ENCODE measurements at places on chromosomes 6 and 20.

GRCh38 chr6:37168811-37169495 is 999 bp upstream of the PIM1 start:
- peak; percentile 26 for ATAC-seq

DNA sequence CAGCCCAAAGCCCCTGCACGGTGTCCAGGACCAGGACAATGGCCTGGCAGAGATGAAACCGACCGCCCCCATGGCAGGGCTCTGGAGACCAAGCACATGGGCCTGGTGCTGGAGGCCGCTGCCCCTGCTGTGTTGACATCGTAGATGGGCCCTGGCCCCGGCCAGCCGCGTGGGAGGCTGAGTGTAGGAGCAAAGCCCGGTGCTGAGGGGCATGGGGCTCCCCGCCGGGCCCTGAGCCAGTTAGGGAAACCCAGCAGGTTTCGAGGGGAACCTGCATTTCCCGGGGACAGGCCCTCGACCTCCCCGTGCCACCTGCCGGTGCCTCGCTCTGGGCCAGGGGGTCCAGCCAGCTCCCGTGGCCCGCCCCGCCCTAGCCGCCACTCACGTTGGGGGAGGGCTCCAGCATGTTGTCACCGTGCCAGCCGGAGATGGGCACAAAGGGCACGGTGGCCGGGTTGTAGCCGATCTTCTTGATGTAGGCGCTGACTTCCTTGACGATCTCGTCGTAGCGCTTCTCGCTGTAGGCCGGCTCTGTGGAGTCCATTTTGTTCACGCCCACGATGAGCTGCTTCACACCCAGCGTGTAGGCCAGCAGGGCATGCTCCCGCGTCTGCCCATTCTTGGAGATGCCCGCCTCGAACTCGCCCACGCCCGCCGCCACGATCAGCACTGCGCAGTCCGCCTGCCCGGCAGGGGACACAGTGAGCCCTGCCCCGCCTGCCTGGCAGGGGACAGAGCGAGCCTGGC is 4.3 kb downstream of the EEF1A2 start:
- no peak for ATAC-seq

- no peak for ATAC-seq
Measured at GRCh38 chr6:18842534-18842933, 455.4 kb downstream of the RNF144B start.

- ATAC-seq = no peak
Measured at GRCh38 chr20:32391003-32391402, 32.9 kb downstream of the ASXL1 start.

DNA sequence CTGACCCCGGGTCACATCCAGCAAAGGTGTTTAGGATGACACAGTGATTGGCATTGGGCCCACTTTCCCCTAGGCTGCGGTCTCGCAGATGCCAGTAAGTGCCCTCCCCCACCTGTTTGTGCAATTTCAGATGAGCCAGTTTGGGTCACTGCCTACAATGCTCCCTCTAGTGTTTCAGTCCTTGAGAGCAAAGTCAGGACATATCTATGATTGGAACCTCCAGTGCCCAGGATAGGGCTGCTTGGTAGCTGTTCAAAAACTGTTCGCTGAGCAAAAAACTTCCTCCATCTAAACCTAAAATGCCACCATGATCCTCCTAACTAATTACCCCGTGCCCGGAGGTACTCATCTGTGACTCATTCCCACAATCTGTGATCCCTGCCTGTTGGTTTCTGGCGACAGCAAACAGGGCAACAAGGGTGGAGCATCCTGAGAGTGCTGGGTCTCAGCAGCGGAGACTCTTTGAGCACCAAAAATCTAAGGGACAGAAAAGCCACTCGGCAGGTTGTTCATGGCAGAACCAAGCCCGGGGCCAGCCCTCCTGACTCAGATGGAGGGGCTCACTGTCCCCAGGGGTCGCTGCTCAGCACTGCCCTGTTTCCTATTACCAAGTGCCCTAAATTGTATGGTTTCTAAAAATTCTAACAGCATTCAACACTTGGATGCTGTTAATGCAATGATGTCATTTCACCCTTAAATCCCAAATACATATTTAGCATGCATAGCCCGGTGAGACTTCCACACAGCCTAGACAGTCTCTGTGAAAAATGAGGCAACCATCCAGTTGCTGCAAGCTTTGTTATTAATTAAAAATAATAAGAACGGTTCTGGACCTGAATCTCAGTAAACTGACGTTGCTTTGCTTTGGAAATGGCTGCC is 5.0 kb downstream of the VSX1 start:
- peak; percentile 5 for ATAC-seq

- no peak for ATAC-seq
Measured at GRCh38 chr6:52130440-52130839, 43.0 kb upstream of the PKHD1 start.
